Stimulated activated CD8-positive, alpha-beta memory T cell treated with anti-CD3 and anti-CD28 coated beads, Interleukin-7, amount 100 ng/mL, for 24 hours (primary cell): ENCODE measurements at places on chromosomes 11 and 22.

DNA sequence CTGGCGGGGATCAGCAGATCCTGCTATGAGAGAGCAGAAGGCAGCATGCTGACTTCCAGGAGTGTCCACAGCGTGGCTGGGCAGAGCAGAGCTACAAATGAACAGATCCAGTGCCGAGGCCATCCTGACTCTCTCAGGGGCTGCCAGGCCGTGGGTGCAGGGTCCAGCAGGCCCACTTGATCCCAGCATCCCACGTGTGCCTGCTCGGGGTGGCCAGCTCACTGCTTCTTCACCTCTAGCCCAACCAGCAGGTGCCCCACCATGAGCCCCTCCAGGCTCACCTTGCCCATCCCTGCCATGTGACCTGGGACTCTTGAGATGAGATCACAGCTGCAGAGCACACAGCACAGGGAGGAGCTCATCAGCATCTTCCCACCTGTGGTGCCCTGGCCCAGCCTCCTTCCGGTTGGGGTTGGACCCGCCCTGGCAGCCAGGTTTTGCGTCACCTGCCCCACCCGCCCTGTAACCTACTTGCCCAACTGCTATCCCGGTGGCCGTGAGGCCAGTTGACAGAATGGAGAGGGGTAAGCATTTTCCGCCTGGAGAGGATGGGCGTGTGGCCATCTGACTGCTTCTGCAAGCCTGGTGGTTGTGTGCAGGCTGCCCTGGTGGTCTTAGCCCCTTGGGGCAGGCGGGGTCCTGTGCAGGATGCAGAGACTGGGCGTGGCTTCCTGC lies 11.0 kb downstream of the TANGO2 start:
- no peak for DNase-seq

DNA sequence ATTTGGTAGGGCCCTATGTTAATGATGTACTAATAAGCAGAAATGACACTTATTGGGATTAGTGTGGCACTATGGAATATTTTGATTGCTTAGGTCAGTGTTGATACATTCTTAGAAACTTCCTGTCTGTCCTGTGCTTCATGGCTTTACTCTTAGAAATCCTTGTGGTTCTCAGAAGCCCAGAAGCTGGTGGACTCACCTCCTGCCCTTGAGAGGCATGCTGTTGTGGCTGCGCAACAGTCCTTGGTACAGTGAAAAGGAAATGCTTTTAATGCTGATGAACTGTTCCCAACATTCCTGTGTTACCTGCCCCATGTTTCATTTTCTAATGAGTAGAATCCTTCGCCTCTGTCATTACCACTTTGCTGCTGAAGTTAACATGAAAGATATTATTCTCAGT lies 52.4 kb upstream of the MYO18B start:
- no peak for DNase-seq

GRCh38 chr11:10032935-10033334 lies 261.1 kb downstream of the SBF2 start:
- DNase-seq = no peak

- DNase-seq = no peak
Measured at GRCh38 chr22:20026996-20027601, 6.2 kb downstream of the TANGO2 start.

DNA sequence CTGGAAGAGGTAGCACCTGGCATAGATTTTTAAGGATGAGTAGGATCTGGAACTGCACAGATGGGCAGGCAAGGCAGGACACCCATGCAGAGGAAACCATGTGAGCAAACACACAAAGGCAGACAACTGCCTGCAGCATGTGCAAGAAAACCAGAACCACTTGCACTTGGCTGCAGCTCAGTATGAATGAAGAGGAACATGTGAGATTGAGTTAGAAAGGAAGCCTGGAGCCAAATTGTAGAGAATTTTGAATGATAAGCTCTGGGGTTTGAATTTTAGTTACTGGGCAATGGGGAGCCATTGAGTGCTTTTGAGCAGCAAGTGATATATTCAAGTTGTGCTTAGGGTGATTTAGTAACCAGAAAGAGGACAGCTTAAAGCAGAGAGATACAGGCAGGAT lies 583.4 kb downstream of the SOX6 start:
- no peak for DNase-seq

DNA sequence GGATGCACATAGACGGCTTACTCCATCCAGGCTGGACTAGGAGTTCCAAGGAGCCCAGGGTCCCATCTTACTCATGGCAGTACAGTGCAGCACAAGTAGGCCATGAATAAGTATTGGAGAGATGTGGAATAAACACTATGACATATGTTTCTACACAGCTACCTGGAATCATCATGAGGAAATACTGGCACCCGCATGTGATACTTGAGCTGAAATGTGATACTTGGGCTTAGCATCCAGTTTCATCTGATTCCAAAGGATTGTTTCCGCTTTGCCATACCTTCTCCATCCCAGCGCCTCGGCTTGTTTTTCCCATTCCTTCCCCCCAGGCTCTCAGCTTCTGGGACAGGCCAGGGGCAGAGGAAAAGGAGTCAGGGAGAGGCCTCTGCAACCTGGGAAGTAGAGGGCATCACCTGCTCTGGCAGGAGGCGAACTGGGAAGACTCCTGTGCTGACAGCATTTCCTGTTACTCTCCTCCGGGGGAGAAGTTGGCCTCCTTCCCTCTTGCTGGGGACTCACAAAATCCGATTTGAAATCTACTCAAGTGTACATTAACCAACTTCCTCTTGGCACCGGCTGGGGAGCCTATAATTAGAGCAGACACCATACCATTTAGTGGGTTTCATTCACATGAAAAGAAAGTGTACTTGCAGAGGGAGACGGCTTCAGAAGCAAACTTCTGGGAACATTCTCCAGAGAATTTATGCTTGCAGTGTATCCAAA lies 187.8 kb downstream of the MIAT start:
- DNase-seq = no peak

GRCh38 chr11:67544616-67545242 lies 21.5 kb upstream of the CABP2 start:
- DNase-seq = no peak

- DNase-seq = no peak
Measured at GRCh38 chr11:70080763-70081162, 2.6 kb downstream of the ANO1 start.

GRCh38 chr11:24593332-24593731 lies 96.5 kb downstream of the LUZP2 start:
- no peak for DNase-seq

GRCh38 chr11:44692460-44692859 lies 34.3 kb upstream of the TSPAN18 start:
- DNase-seq = no peak

- no peak for DNase-seq
Measured at GRCh38 chr22:36321797-36322601, 65.8 kb downstream of the MYH9 start.

- DNase-seq = no peak
Measured at GRCh38 chr22:45757068-45757467, 85.4 kb downstream of the ATXN10 start.

DNA sequence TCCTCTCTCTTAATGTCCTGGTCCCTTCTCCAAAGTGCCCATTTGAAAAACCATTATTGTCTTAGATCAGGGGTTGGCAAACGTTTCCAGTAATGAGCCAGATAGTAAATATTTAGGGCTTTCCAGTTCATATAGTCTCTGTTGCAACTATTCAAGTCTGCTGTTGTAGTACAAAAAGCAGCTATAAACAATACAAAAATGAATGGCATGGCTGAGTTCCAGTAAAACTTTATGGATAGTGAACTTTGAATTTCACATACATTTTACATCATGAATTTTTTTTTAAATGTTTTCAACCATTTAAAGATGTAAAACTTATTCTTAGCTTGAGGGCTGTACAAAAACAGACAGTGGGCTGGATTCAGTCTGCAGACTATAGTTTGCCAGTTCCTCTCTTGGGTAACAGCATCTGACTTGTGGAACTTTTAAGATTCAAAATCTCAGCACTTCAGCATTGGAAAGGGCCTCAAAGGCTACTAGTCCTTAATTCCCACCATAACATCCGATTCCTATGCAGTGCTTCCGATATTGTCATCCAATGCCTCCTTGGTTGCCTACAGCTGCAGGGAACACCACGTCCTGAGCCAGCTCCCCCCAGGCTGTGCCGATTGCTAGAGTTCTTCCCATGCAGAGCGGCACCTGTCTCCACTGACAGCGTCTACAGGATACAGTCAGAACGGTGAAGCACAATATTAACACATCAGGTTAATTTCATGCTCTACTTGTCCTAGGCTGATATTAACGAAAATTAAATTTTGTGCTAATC lies 65.6 kb upstream of the E2F8 start:
- DNase-seq = no peak
